ENCODE measurements at places on chromosomes 11 and 22. TPM values are rescaled to one million over a fixed set of nuclear protein-coding genes. Genes with fewer than 3 reads are reported as not detected.

C11orf65 gene
- total RNA-seq = 0.56 TPM

GRCh38 chr11:12683874-12684273 lies 9.7 kb downstream of the TEAD1 start:
- DNase-seq = no peak

GRCh38 chr11:115119146-115119545 lies 385.1 kb downstream of the CADM1 start:
- DNase-seq = no peak

SLC22A12 gene
- total RNA-seq = not detected

Data from IMR-90 (cell line).